Right renal pelvis (tissue), 4 donors: ENCODE measurements at places on chromosomes 1 and 21. TPM values are rescaled to one million over a fixed set of nuclear protein-coding genes. Genes with fewer than 3 reads are reported as not detected.

- no peak for DNase-seq
These were observed 30.3 kb upstream of the FAM78B start for GRCh38 chr1:166197141-166197540.

DNA sequence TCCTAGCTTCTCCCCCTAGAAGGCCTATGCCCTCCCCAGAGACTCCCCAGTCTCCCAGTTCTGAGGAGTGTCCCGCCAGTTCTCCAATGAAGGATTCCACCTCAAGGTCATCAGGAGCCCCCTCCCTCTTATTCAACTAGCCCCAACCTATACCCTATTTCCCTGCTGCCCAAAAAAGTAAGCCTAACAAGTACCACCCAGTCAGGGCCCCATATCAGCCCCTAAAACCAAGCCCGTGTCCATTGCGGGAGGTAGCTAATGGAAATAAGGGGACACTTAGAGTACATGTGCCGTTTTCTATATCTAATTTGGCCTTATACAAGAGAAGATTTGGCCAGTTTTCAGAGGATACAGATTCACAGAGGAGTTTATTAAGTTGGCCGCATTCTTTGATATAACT, 416.2 kb downstream of the MATN1 start:
- DNase-seq, result no peak

- DNase-seq, result no peak
These were observed 582.4 kb downstream of the LTN1 start for GRCh38 chr21:28410256-28410655.

GRCh38 chr1:205122489-205122882, 708 bp upstream of the RBBP5 start:
- no peak for DNase-seq

DNA sequence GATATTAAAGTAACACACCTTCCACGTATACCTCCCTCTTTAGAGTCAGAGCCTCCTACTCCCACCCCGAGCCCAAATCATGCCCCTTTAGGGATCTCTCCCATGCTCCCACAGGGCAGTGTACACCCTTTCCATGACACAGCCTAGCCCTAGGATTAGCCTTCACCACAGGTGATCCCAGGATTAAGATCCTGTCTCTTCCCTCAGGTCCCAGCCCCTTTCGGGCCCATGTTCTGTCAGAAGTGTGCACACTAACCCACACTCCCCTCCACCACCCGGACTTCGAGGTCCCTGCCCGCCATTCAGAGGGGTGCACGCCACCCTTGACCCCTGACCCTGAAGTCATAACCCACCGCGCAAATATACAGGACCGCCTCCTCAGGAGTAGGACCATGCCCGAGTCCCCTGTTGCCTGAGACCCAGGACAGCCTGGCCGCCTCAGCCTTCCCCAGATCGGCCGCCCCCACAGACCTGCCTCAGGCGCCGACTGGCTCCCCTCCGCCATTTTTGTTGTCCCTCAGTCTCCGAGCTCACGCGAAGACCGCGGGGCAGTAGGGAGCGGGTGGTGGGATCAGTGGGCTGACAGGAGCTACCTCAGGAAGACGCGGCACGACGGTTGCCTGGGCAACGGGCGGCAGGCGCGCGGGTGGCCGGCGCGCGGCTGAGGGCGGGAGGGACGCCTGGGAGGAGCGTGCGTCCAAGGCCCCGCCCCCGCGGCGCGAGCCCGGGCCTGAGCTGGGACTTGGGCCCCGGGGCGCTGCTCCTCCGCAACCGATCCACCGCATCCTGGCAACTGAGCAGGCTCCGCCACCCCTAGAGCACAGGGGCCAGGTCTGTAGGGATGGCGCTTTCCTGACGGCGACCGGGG, at the start of gene AGBL4:
TSS of gene AGBL4 (minus strand) at position 663 of the 868 bp plus-strand sequence.
- DNase-seq, result peak; percentile 38

- no peak for DNase-seq
These were observed 31.5 kb downstream of the ESRRG start for GRCh38 chr1:216691710-216692109.

VCAM1 gene
- 36.3 TPM for polyA plus RNA-seq

GRCh38 chr1:116987256-116987555, 14.4 kb upstream of the CD101 start:
- no peak for DNase-seq

GRCh38 chr1:245014247-245015029, 140.3 kb upstream of the KIF26B start:
- DNase-seq, result no peak

GRCh38 chr1:8094481-8095241, 68.6 kb upstream of the ERRFI1 start:
- DNase-seq, result no peak

C1orf105 gene
- polyA plus RNA-seq, result not detected

SPRR1A gene
- 0.21 TPM for polyA plus RNA-seq

RAVER2 gene
- 28.2 TPM for polyA plus RNA-seq

BEST4 gene
- 0.69 TPM for polyA plus RNA-seq

DNA sequence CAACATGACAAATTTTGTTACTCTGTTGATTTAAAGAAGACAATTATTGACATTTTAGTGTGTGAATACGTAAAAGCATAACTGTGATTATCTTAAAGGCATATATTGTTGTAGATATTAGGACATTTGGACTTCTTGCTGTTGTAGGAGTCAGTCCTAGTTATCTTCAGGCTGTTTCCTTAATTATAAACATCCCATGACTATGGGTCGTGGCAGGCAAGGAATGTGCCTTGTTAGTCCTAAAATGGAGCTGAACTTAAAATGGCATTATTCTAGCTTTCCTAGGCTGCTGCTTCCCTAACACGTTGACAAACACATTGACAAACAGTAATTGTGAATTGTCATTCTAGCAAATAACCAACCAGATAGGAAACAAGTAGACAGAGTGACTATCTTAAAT, 4.4 kb upstream of the MPZL1 start:
- DNase-seq, result no peak

KIF21B gene
- polyA plus RNA-seq, result 2.6 TPM

GRCh38 chr1:6587261-6588005, 7.6 kb downstream of the ZBTB48 start:
- no peak for DNase-seq

KIF17 gene
- polyA plus RNA-seq, result 5.6 TPM

- DNase-seq, result no peak
These were observed 431 bp downstream of the ARPC5 start for GRCh38 chr1:183635099-183635605.

DNA sequence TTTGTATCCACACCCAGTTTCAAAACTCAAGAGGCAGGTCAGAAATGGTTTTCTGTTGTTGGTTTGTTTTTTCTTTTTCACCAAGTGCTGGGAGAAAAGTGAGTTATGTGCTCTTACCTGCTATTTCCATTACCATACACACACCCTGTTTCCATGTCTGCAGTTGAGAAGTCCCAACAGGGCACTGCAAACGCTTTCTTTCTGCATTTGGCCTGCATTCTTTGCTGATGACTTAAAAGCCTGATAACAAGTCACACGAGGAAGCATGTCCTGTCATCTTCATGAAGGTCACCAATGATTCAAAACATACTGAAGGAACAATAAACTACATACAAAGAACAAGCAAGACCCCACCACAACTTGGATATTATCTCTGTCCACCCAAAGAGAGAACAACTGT, 24.8 kb upstream of the KCNE1 start:
- DNase-seq, result no peak

DNA sequence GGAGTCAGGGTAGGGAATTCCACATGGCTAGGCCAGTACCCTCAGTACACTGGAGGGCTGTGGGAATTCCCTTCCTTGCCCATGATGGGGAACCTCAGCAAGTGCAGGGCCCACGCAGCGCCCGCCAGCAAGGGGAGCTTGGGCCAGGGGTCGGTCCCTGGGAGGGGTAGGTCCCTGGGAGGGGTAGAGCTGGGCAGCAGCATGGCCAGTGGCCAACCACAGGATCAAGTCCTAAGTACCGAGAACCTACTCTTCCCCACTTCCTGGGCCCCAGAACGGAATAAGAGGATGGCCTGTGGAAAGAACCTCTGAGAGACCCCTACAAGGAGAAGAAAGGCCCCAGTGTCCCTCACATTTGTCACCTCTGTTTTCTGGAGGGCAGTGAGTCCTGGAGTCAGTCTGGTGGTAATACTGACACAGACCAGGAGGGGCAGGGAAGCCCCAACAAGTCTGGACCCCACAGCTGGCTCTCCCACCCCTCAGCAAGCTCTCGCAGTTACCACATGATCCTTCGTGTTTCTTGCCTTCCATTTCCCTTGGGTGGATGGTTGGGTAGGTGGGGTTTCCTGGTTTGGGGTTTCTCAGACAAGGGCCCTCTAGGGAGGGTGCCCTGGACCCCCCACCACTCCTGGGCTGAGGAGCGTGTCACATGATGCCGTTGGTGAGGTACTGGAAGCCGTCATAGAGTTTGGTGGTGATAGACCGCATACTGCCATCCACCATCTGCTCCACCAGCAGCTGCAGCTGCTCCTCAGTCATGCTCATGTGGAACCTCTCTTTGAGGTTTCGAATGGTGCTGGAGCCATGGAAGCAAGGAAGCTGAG, 10.3 kb downstream of the ZNF687 start:
- DNase-seq, result no peak

- no peak for DNase-seq
These were observed 49.1 kb upstream of the RIPK4 start for GRCh38 chr21:41815652-41816582.

- no peak for DNase-seq
These were observed 40.8 kb downstream of the KRTAP10-1 start for GRCh38 chr21:44499211-44499560.

DNA sequence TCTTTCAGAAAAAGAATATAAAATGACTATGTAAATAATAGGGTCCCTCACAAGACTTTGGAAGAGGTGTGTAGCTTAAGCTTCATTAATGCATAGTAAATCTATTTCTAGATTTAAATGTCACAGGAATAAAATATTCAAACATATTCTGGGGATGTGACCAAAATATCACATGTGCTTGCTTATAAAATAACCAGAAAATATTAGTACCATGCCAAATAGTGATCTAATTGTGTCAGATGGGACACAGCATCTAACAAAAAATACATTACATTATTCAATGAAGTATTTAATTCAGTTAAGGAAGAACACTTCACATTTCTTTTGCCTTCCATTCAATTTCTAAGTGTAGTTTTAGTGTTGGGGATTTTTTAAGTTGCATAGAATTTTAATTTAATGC, 179.5 kb downstream of the LRRC40 start:
- DNase-seq, result no peak

- no peak for DNase-seq
These were observed 51.0 kb downstream of the EPB41 start for GRCh38 chr1:28965271-28965870.

DNA sequence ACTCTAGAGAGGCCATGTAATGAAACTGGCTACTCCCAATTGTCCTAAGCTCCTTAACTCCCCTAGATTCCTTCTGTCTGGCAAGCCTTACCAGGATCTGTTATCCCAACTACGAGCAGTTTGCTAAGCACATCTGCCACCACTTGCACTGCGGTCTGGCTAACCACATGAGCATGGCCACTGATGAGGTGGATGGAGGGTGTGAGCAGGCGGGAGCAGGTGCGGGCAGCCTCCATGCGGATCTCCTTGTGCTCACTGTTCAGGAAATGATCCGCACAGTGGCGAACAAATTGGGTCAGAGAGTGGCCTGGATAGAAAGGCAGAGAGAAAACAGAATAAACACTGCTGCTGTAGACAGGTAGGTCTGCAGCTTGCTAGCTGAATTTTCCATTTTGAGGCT, 24.0 kb downstream of the MTOR start:
- no peak for DNase-seq

DNA sequence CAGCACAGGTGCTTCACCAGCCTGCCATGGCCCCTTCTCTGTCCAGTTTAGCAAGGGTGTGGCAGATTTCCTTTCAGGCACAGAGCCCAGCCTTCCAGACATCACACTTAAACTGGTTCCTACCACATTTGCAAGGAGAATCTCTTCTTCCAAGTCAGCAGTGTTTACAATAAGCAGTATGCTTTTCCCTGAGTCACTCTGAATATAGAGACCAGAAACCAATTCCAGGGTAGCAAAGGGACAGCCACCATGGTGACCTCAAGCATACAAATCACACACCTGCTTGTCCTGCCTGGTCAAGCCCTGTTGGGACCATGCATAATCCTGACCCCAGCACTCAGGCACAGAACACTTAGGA, 8.7 kb upstream of the CBR3 start:
- no peak for DNase-seq

HNRNPCL4 gene
- not detected for polyA plus RNA-seq

DNA sequence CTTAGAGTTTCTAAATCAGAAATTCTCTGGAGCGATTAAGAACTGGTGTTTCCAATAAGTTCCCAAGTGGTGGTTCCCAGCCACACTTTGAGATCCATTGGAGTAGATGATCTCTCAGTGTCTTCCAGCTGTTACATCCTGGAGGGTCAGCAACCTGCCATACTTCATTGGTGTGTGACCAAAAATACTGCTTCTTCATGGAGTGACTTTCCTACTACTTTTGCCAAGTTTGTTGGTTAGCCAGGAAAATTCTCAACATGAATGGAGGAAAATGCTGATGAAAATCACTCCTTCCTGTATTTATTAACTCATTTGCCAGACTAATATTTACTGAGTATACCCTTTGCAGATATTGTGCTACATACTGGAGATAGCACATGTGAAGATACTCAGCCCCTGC, 186.1 kb downstream of the FGGY start:
- DNase-seq, result no peak

PCP4L1 gene
- polyA plus RNA-seq, result 1.6 TPM
